ENCODE measurements at places on chromosomes 3 and 15. TPM values are rescaled to one million over a fixed set of nuclear protein-coding genes. Genes with fewer than 3 reads are reported as not detected.

DNA sequence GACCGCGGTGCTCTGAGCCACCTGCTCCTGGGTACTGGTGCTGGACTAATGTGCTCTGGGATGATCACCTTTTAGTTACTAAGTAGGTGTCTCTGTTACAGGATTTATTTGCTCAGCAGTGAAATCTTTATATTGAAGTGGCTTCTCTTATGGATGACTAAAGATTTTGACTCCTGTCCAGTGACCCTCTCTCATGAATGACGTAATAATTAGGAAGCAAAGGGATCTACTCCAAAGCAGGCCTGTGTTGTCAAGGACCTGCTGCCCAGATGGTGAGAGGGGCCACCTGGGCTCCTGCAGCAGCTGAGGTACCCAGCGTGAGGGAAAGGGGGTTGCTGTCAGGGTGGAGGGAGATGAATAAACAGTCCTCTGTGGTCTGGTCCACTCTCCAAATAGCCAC is 263.6 kb downstream of the GABRG3 start:
- DNase-seq = no peak

Gene PDZRN3
- total RNA-seq = 40.5 TPM

- DNase-seq = no peak
Measured at GRCh38 chr3:38646062-38646461, 3.4 kb downstream of the SCN5A start.

DNA sequence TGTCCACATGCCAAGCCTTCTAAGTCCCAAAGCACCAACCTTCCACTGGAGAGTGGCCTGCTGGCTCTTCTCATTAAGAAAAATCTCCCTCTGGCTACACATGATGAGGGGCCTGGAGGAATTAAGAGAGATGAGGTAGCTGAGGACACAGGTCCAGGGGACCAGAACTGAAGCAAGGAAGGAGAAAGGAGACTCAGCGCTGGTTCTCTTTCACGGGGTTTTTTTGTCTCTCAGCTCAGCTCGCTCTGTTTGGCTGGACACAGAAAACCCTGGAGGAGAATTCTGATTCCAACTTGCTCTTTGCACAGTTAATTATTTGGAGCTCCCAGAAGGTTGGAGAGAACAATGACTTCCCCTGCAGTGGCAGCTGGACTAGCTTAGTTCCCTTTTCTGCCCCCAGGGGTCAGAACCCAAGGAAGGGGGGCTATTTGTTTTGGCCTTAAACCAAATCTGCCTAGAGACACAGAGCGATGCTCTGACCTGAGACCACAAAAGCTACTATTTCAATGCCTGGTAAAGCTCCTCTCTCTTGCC is 507.6 kb downstream of the FHIT start:
- no peak for DNase-seq

DNA sequence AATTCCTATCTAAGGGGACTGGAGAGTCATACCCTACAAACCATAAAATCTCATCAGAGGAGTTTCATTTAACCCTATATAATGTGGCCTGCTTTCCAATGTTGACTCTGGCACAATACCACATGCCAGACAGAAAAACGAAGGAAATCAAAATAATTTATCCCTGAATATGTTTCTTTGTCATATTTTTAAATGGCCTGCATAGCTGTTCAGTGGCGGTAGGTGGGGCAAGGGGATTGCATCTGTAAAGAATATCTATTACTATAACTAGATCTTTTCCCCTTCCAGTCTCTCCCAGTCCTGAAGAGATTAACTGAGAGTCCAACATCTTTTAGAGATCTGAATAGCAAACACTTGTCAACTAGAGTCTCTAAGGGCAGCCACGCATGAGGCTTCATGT is 278.1 kb upstream of the CTNNB1 start:
- no peak for DNase-seq
